Activated CD4-positive, alpha-beta T cell treated with anti-CD3 and anti-CD28 coated beads, Interleukin-2, amount 50 U/mL, for 4 hours (primary cell): ENCODE measurements at places on chromosomes 2 and 18.

- DNase-seq: no peak
Measured at GRCh38 chr2:226187156-226187555, 612.5 kb downstream of the IRS1 start.

- no peak for DNase-seq
Measured at GRCh38 chr2:218219934-218220333, 2.9 kb downstream of the ARPC2 start.

DNA sequence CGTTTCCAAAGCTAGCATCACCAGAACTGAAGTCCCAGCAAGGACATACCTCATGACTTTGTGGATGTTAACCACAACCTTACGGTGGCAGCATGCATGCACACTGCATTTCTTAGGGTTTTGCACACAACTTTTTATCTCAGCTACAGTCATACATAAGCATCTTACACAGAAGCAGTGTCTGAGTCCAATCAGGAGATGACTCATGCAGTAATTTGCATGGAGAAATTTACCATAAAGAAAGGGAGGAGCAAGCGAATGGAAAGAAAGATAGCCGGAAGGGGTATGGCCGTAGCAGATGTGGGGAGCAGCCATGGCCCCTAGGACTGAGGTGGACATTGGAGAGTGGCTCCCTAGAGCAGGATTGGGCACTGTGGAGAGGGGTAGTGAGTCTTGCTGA, 522.5 kb downstream of the GALR1 start:
- no peak for DNase-seq

GRCh38 chr2:101545950-101546349, 71.0 kb upstream of the RFX8 start:
- no peak for DNase-seq

GRCh38 chr2:37011130-37011529, 44.8 kb upstream of the STRN start:
- DNase-seq: no peak

DNA sequence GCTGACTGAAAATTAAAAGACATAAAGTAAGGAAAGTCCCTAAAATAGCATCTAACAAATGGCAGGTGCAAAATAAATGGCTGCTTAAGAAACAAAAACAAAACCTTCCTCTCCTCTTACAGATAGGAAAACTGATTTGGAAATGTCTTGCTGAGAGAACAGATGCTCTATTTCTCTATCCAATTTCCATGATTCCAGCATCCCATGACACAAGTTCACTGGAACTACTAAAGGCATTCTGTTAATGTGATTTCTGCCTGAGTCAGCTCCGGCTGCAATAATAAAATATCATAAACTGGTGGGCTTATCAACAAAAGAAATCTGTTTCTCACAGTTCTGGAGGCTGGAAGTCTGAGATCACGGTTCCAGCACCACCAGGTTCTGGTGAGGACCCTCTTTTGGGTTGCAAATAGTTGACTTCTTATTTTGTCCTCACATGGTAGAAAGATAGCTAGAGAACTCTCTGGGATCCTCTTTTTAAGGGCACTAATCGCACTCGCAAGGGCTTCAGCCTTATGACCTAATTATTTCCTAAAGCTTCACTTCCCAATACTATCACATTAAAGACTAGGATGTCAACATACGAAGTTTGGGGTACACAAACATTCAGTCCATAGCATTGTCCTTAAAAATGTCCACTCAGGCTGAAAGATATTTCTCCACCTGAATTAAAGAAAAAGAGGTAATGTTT, 78.2 kb upstream of the GALNT3 start:
- DNase-seq: no peak

DNA sequence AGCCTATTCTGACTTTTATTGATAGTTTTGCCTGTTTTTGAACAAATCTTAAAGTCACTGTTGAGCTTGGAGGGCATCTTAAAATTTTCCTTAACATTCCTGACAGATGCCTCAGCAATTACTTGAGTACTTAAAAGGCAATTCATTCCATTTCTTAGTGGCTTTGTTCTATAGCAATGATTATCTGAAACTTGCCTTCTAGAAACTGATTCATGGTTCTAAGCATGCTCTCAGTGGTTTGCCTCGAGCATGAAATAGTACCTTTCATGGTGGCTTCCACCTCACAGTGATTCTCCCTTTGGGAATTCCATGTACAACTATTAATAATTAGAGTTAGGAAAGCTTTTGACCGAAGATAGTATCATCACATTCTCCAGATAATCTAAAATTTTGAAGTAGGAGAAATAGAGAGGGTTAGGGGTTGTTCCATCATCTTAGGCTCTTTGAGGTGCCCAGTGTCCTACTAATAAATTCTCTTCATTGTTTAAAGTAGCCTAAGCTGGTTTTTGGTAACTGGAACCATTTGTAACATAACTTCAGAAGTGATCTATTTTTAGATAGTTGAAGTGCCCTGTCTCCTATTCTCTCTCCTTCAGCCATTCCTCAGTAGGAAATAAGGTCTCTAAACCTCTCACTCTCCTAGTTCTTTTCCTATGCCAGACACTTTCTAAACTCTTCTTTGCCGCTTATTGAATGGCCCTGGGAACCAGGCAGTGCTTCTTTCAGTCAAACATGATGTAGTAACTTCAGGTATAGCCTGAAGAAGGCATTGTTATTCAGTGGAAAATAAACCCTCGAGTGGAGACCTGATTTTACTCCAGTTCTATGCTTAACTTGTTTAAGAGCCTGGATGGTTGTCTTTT, 156.1 kb downstream of the HAUS1 start:
- DNase-seq: no peak

GRCh38 chr2:124875627-124876244, 850.6 kb downstream of the CNTNAP5 start:
- DNase-seq: no peak

GRCh38 chr18:79071037-79071436, 1.8 kb downstream of the ATP9B start:
- no peak for DNase-seq

DNA sequence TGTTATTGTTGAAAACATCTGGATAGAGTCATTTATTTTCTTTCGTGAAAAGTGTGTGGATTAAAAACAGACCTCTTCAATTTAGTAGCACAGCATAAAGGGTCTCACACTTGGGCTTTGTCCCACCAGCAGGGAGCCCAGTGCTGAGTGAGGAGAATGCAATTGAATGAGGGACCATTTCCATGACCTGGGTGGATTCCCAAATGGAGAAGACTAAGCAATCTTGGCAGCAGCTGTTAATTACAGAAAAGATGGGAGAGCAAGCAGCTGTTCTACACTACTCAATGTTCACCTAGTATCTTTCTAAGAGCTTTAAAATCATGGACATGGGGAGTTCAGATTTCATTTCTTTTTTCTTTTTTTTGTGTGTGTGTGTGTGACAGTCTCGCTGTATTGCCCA, 121.8 kb upstream of the FN1 start:
- DNase-seq: no peak

DNA sequence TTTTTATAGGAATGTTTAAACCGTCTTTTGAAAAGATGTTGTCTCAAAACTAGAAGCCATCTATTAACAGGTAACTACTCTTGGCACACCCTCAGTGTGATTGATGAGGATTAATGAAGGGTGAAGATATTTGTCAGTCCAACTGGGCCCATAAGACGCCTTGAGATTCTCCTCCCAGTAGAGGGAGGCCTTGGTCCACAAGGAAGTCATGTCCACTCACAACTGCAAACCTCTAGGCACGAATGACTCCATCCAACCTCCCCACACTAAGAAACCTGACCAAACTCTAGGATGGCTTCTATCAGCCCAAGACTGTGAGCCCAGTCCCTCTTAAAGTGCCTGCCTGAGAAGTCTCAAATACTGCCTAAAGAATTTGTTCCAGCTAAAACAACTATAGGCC, 19.2 kb upstream of the GRP start:
- DNase-seq: no peak

DNA sequence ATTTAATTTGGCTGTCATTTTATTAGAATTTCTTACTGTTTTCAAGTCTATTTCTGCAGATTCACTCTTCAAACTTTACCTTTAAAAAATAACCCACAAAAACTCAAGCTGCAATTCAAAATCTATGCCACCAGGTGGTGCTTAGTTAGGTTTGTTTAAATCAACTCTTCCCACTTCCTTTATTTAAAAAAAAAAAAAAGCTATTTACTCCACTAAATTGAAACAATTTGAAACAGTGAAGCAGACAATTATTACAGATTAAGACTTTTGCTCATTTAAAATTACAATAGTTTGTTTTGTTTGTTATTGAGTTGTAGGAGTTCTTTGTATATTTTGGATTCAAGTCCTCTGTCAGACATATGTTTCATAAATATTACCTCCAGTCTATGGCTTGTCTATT, 300.0 kb downstream of the PDE11A start:
- DNase-seq: no peak

DNA sequence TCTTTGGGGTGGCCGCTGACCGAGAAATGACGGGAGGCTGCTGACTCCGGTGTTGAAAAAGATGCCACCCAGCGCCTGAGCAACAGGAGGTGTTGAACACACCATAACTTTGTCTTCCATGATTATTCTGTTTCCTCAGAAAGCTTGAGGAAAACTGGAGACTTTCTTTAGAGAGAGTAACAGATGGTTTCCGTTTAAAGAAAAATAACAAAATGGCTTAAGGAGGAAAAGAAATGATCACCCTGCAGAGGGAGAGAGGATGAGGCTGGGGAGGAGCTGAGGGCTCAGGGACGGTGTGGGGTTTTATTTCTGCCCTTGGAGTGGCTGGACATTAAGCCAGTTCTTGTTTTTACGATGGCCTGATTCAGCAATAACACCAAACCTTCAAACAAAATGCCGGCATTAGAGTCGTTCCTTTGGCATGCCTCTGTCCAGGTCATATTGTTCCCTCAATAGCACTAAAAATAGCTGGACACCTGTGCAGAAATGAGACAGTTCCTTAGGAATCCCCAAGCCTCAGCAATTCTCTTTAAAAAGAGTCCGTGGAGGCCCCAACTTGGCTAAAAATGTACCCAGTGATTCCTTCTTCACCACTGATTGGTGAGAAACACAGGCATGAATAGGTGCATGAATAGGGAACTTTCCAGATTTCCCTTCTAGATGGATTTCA, 182.4 kb downstream of the ALPK2 start:
- DNase-seq: no peak

DNA sequence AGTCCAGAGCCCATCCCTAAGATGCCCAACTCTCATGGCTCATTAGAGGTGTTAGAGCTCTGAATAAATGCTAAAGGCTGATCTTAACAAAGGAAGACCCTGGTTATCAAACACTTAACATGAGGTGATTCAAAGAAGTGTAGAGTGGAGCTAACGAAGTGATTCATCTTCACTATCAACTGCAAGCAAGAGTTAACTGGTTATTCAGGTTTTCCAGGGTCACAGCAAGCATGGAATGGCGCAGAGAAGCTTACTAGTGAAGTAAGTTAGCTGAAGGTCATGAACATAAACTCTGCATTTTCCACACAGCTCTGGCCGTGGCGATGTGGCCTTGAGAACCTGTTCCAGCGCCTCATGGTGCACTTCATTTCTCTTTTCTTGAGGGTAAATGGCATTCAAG, 17.0 kb downstream of the RND3 start:
- no peak for DNase-seq

GRCh38 chr2:199457147-199458008, at the start of gene SATB2:
SATB2 (minus strand) TSS chr2:199457939; CDS start chr2:199456037, 1,902 bp downstream.
- no peak for DNase-seq

GRCh38 chr2:99106913-99107312, 34.6 kb upstream of the C2orf15 start:
- DNase-seq: no peak

DNA sequence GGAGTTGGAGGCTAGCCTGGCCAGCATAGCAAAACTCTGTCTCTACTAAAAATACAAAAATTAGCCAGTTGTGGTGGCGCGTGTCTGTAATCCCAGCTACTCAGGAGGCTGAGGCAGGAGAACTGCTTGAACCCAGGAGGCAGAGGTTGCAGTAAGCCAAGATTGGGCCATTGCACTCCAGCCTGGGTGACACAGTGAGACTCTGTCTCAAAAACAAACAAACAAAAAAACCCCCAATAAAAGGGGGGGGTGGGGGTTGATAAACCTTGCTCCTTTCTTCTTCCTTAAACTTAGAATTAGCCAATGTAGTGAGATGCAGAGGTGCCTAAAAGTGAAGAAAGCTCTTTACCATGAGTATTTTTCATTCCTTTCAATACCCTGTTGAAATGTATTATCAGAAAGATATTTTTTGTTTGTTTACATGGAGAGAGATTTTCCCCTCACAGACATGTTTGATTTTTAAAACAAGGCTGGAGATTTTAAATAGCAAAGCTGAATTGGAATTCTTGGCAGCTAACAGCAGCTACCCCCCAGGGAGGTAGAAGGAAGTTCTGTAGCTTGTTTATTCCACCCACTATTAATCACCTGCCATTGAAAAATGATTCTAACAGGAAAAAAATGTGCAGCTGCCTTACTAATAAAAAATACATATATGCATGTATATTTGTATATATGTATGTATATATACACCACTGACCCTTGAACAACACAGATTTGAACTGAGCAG, 48.6 kb downstream of the GYPC start:
- no peak for DNase-seq

- DNase-seq: no peak
Measured at GRCh38 chr18:4256766-4257417, 198.2 kb downstream of the DLGAP1 start.

DNA sequence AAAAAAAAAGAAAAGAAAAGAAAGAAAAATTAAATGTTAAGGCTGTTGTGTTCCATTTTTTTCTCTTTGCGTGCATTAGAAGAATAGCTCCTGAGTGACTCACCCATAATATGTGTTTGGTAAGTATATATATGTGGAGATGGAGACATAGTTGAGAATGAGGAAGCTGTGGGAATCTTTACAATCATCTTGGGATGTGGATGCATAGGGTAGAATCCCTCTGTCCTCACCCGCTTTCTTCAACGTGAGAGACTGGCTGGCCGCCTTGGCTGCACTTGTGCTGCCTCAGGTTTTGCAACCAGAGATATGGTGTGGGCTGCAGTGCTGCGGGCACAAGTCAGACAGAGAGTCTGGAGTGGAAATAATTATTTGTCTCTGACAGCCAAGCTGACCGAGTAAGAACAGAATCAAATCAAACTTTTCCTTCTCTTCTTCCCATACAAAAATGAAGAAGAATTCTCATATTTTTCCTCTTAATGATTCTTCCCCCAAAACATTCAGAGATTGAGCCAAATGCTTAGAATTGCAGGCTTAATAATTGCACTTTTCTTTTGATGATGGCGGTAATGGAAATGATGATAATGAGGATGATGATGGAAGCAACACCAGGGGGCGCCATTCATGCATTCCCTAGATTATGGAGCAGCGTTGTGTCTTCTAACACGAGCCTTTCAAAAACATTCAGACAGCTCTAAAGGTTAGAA, 48.5 kb downstream of the SERPINB7 start:
- no peak for DNase-seq

GRCh38 chr2:73654175-73654574, 12.0 kb upstream of the NAT8 start:
- no peak for DNase-seq
